ENCODE measurements at places on chromosomes 6 and 20. TPM values are rescaled to one million over a fixed set of nuclear protein-coding genes. Genes with fewer than 3 reads are reported as not detected.
A peak's percentile ranks its signal among the peaks of the same experiment; 100 is the strongest.

DNA sequence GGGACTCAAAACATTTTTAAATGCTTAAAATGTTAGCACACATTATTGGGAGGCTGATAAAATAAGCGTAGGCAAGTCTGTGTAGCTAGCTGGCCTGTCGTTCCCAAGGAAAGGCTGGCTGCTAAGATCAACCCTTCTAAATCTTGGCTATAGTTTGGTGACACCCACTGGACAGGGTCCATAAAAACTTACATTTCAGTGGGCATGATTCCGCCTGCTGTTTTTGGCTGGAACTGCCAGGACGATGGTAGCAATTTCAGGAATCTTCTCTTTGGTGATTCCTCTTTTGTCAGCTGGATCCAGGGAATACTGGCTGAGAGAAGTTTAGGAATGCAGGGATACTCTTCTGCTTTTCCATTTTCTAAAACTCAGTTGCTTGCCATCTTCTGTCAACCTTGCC, 162.2 kb downstream of the NKAIN2 start:
- DNase-seq: no peak

DNA sequence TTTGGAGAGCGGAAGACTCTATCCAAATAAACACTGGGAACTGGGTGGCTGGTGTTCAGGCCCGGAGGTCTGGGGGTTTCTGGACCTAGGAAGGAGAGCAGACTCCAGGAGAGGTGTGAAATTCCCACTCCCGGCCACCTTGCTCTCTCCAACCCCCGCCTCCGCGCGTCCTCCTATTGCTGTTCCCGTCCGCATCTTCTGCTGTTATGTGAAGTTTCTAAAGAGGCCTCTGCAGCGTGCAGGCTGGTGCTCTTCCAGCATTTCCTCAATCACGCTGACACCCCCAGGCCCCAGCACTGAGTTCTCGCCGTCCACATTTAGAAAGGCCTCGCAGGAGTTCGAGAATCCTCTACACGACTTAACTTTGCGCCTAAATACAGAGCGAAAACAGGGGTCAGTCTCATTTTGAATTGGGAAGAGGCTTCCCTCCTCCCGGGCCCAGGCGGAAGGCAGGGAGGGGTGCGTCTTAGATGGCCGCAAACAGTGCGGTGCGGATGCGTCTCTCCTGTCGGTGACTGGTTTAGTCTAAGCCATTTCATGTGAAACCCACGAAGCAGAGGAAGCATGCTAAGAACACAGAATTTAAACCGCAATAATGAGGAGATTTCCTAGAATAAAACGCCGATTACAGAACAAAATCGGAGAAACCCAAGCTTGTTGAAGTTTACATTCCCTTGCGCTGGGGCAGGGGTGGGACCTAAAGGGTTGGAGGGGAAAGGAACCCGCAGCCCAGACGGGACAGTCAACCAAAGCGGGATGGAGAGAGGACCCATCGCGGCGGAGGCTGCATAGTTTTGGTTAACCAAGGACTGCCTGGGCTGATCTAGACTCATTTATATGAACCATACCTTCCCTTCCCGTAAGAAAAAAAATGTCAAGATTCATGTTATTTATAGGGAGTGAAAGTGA, 4.0 kb upstream of the FOXF2 start:
- no peak for DNase-seq

- no peak for DNase-seq
Observed at GRCh38 chr6:142685852-142686506, 259.0 kb downstream of the HIVEP2 start.

Gene RIPOR3
- not detected for total RNA-seq

Gene GPLD1
- total RNA-seq: 0.34 TPM

DNA sequence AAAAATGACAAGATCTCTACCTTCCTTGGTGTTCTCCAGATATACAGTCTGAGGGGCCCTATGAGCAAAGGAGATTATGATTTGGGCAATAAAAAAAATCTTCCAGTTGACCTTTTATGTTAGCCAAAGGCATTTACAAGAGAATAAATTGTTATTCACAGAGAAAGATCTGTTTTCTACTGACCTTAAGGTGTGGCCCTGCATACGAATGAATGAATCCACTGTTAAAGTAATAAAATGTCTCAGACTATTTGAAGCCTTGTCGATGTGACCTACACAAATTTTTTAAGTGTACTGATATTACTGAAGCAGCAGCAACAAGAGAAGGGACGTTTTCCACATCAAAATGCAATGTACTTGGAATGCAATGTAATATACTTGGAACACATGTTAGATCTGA, 95.9 kb upstream of the SSTR4 start:
- no peak for DNase-seq

DNA sequence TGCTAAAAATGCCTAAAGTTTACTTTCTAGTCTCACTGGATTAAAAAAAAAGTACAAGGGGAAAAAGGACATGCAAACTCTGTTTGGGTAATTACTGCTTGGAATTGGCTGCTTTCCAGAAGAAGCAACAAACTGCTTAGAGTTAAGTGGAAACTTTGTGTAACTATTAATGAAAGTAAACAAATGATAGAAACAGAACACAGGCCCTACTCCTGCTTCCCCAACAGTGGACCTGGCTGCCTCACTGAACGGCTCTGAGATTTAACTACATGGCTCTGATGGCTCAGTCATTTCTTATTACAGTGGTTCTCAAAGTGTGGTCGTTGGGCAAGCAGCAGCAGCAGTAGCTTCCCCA, 108.5 kb downstream of the MAN1A1 start:
- no peak for DNase-seq

GRCh38 chr20:49966861-49967260, 15.9 kb upstream of the SNAI1 start:
- no peak for DNase-seq

DNA sequence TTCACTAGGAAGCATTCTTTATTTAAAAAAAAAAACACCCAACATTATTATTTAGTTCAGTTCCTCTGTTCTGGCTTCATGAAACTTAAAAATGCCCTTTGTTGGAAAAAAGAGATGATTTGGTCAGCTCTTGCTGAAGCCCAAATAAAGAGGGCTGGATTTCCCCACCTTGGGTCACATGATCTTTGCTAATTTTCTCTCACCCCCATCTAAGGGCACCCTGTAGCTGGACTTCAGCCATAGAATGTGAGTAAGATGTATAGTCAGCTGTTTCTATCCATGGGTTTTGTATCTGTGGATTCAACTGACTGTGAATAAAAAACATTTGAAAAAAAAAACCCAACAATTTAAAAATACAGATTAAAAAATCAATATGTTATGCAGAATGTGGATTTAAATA, 213.9 kb upstream of the SULF2 start:
- no peak for DNase-seq

Gene FILIP1
- total RNA-seq: not detected

DNA sequence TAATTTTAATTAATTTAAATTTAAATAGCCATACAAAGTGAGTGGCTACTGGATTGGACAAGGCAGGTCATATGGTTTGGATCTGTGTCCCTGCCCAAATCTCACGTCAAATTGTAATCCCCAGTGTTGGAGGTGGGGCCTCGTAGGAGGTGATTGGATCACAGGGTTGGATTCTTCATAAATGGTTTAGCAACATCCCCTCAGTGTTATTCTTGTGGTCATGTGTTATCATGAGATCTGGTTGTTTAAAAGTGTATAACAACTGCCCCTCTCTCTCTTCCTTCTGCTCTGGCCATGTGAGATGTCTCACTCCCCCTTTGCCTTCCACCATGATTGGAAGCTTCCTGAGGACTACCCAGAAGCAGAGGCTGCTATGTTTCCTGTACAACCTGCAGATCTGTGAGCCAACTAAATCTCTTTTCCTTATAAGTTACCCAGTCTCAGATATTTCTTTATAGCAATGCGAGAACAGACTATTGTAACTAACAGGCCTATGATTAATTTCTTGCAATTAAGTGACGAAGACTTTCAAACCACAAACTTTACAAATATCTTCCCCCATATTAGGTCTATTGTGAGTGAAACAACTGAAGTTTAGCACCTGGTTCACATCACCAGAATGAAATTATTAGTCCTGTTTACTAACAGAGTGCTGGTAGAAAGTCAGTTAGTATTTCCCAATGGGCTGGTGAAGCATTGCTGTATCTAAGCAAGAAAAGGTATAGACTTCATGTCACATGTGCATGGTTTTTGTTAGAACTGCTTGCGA, 60.0 kb upstream of the TNFAIP3 start:
- no peak for DNase-seq

Gene C4B
- total RNA-seq: 5.7 TPM

Gene PTPRK
- total RNA-seq: 5.0 TPM

DNA sequence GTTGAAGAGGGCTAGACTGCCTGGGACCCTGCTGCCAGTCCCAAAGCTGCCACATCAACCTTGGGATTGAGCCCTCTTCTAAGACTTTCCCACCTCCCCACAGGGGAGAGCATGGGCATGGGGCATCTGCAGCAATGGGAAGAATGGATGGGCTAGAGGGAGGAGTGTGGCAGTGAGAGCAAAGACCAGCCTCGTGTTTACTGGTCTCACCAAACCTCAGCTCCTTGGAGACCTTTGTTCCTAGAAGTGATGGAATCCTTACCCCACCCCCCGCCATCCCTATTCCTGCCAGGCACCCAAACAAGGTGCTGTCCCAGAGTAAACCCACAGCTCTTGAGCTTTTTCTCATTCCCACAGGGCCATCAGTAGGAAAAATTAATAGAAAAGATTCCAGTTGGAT, 20.0 kb upstream of the ARMC12 start:
- DNase-seq: peak; percentile 13

GRCh38 chr20:56925082-56925830, 296.1 kb downstream of the TFAP2C start:
- peak; percentile 33 for DNase-seq

Gene OR2H1
- total RNA-seq: not detected

GRCh38 chr6:39178804-39179203, 50.5 kb downstream of the KCNK5 start:
- DNase-seq: no peak

DNA sequence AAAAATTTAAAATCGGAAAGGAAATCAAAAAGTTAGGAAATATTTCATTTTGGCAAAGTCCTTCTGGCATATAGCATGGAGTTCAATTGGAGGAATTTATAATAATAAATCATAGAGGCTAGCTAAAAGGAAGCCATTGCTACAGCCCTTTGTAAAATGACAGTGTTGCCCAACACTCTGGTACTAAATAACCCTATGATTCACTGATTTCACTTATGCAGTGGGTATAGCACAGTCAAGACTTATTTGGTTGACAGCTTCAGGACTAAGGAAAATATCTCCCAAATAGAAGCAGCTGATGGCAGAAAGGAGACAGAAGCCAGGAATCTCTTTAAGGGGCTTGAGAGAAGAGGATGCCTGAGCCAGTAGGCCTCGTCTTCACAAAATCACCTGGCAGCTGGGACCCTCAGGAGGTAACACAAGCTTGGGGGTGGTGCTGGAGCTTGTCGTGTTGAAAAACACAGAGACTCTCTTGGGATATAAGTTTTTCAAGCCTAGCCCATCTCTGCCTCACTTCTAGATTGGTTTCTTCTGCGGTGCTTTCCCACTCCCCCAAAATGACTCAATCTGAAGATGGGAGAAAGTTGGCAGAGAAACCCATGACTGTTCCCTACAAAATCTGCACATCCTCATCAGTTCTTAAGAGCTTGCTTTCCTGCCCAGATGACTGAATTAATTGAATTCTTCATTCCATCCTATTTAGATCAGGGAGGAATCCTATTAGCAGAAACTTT, 38.4 kb upstream of the EYA4 start:
- DNase-seq: no peak

- no peak for DNase-seq
Observed at GRCh38 chr6:40196135-40196518, 261.9 kb upstream of the MOCS1 start.

DNA sequence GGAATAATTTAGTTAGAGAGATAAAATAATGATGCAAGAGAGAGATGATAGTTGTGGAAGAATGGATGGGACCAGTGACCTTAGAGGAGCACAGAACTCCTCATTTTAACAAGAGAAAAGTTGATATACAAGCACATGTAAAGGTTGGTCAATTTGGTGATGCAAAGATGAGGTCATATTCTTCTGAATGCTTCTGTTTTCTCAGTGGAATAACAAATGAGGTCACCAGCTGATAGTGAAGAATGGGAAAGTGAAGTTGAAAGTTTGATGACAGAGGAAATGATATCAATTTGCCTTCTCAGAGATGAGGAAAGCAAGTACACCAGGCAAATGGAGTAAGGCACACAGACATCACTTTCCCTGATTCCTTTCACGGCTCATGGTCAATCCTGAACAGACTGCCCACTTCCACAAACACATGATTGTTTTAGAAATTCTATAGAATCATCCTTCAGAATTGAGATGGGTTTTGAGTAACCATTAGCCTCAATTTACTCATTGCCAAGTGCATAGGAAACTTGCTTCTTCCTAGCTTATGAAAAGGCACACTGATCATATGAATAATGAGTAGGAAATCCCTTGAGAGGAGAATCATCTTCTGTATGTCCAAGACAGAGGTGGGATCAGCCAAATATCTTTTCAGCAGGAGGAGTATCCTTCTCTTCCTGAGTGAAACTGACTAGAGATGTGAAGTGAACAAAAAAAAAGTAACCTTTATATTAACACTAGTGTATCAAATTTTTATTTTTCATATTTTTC, 82.4 kb upstream of the TCF21 start:
- DNase-seq: no peak

DNA sequence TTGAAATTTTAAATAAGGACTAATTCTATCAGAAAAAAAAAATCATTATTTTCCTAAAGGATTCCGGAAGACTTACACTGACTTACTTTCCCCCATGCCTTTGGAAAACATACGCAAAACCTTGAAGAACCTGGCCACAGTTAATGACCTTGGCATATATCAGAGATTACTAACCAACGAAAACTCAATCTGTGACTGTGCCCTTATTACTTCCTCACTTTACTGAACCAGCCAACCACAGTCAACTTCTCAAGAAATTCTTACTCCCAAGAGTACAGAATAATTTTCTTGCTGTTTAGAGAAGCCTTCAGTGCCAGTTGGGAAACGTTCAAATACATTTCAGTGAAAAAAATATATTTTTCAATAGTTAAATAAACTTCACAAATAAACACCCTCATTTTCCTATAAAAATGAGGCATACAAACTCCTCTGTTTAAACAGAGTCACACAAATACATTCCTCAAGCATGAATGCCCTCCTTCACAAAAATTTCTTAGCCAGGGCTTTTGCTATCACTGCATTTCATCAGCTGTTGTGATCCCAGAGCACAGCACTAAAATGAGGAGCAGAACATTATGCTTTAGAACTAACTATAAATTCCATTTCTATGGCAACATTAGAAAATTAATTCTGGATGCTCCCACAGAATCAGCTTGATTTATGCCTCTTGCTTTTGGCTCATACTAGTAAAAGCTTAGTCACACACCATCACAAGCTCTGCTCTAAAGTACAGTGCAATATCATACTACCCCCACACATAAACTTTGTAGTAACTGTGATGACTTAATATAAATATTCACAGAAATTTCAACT, 117.6 kb downstream of the DST start:
- DNase-seq: no peak

Gene GSTA3
- total RNA-seq: not detected

DNA sequence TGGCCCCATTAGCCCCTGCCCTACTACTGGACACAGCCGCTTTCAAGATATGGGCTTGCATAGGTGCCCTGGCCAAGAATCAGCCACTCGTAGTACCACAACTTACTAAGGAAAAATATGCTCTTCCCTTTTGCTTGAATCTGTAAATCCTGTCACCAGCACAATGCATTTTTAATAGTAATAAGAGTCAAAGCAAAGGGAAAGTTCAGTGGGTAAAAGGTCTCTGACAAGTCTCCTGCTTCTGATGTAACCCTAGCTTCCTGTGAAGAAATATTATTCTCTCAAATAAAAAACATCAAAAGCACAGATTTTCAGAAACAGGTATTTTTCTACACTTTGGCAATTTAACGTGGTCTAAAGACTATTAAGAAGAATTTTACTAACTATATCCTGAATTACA, 373.8 kb downstream of the GJA1 start:
- no peak for DNase-seq

GRCh38 chr6:159929819-159930218, 39.0 kb downstream of the MAS1 start:
- no peak for DNase-seq

Measured in activated naive CD8-positive, alpha-beta T cell treated with anti-CD3 and anti-CD28 coated beads, Interleukin-2, amount 10 ng/mL, durations not matched to agents 7 days and 5 days (primary cell).